ENCODE measurements at places on chromosomes 6 and 20. TPM values are rescaled to one million over a fixed set of nuclear protein-coding genes. Genes with fewer than 3 reads are reported as not detected.

The KCNK17 gene
- polyA plus RNA-seq, result 0.60 TPM

DNA sequence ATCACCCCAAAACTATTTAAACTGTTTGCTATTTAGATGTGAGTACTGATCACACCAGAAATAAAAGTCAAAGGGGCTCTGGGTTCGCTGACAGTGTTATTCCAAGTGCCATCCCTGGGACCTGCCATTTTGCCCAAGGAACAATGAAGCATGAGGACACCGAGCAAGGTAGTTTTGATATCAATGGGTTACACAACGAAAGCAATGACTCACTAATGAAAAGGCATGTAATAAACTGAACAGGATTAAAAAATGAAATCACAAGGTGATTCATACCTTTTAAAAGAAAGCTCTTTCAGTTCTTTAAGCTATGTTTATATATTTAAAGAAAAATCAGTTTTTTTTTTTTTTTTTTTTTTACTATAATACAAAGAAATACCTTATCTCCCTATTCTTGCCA lies 102.0 kb downstream of the HS3ST5 start:
- no peak for DNase-seq

DNA sequence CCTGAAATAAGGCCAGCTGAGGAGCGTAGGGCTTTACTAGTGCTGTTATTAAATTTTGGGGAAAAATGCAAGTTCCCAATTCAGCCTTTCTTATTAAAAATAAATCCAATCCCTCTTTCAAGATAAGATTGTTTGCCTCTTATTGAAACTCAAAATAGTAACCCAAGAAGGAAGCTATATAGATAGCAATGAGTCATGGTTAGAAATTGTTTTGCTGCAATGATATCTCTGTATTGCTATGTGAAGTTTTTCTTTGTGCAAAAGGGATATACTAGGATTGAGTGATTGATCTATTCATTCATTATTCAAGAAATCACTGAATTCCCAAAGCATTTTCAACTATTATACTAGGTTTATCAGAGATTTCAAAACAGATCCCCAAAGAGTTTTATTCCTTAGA lies 93.0 kb upstream of the HDAC2 start:
- no peak for DNase-seq

The CALHM4 gene
- polyA plus RNA-seq, result not detected

DNA sequence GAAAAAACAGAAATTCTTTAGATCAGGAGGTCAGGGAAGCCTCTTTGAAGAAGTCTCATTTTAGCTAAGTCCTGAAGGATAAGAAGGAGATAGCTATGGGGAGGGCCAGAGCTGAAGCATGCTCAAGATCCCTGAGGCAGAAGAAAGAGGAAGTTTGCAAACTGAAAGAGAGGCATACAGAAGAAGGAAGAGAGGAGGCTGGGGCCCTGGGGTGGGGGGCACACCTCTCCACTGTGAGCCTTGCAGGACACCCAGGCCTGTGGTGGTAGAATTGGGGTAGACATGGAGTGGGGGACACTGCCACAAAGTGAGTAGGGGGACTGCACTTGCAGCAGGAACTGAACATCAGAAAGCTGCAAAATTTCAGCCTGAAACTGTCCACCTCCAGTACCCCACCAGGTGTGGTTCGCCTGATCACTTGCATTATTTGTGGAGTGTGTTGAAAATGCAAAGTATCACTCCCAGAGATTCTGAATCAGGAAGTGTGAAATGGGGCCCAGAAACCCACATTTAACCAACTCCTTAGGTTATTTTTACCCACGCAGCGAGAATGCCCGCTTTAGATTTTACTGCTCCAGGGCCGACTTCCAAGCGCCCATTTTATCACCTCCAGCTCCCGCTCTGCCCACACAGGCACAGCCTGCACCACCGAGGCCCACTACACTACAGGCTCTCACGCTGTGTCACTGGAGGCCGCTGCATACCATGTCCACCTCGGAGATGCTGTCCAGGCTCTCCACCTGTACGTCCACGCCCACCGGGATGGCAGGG lies 44.0 kb downstream of the GABRR2 start:
- DNase-seq, result no peak

GRCh38 chr6:131363947-131364834 lies 208.8 kb upstream of the ARG1 start:
- DNase-seq, result no peak

The PSORS1C2 gene
- polyA plus RNA-seq, result not detected

The SLC22A16 gene
- not detected for polyA plus RNA-seq

- DNase-seq, result no peak
Measured at GRCh38 chr20:57038608-57039440, 227.6 kb downstream of the BMP7 start.

DNA sequence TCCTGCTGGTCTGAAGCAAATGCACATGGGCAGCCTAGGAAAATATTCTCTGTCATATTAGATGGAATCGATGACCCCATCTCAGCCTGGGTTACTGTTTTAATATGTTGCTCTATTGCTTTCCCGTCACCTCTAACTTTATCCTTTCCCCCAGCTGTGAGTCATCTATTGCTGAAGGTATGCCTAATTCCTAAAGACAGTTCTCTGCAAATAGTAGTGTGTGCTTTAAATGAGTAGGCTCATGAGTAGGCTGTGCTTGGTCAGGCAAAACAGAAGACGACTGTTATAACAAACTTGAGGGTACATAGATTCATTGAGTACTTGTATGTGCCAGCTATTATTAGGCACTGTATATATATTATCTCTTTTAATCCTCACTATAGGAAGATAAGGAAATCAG lies 47.2 kb downstream of the CTNNBL1 start:
- no peak for DNase-seq

The EMILIN3 gene
- 22.0 TPM for polyA plus RNA-seq

GRCh38 chr20:61560361-61560853 lies 308.3 kb downstream of the CDH4 start:
- DNase-seq, result peak; percentile 15

GRCh38 chr6:49541936-49542335 lies 8.5 kb upstream of the C6orf141 start:
- no peak for DNase-seq

DNA sequence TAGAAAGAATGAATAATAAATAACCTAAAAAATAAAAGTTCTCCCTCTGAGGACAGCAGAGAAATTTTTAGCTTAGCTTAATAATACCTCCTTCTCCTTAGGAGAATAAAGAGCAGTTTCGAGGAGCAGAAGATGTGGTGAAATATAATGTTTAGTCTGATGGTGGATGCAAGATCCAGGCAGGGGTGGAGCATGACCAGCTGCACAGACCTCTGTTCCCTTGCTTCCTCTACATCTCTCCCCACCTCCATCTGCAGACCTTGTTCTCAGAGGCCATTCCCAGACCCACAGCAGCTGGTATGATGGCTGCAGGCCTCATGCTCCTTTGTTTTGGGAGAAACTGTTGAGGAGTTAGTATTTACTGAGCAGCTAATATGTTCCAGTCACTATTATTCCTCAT lies 1.5 kb downstream of the BTN3A2 start:
- DNase-seq, result no peak

DNA sequence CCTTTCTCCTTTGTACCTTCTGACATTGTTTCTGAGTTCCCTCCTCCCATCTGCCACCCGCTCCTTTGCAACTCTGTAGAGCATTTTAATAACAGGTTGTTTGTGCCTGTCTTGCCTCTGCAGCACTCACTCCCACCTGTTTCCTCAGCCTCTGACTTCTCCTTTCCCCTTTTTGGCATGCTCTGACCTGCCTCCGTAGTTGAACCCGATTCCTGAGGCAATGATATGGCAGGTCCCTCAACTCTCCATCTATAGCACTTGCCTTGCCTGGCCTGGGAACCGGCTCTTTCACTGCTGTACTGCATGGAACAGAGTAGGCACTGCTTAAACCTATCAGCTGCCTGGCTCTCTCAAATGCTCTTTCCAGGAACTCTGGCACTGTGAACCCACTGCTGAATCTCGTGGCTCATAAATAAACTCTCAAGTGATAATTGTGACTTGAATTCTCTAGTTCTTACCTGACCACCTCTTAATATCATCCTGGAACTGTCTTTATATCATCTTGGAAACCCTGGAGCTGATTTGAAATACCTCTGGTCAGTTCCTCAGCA lies 50.3 kb downstream of the UTRN start:
- no peak for DNase-seq

DNA sequence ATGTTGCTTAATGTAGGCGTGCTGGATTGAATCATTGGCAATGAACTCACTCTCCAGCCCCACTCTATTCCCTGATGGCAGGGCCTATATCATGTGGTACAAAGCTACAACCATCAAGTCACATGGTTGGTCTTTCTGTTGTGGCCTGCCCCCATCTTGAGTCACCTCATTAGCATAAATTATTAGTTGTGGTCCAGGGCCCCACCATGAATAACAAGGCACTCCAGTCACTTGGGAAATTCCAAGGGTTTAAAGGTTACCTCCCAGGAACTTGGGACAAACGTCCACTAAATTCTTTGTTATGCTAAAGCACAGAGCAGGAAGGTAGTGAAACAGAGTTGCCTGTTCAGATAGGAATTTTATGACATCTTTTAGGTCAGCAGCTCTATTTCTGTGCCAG lies 193.7 kb downstream of the SLC35F1 start:
- DNase-seq, result no peak

DNA sequence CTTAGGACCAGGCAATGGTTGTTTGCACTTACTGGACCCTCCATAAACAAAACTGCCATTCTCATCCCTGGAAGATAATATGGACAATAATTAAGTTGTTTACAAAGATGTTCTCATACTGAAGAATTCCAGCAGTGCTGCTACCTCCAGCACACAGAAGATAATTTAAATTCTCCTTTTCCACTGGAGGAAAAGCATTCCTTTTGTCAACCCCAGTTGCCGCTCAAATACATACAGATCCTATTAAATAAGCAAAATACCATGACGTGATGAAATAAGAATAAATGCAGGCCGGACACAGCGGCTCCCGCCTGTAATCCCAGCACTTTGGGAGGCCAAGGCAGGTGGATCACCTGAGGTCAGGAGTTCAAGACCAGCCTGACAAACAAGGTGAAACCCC lies 54.5 kb upstream of the IPCEF1 start:
- no peak for DNase-seq

GRCh38 chr20:53984356-53985149 lies 85.8 kb downstream of the BCAS1 start:
- DNase-seq, result peak; percentile 70
